ENCODE measurements at places on chromosomes 7 and 10.

DNA sequence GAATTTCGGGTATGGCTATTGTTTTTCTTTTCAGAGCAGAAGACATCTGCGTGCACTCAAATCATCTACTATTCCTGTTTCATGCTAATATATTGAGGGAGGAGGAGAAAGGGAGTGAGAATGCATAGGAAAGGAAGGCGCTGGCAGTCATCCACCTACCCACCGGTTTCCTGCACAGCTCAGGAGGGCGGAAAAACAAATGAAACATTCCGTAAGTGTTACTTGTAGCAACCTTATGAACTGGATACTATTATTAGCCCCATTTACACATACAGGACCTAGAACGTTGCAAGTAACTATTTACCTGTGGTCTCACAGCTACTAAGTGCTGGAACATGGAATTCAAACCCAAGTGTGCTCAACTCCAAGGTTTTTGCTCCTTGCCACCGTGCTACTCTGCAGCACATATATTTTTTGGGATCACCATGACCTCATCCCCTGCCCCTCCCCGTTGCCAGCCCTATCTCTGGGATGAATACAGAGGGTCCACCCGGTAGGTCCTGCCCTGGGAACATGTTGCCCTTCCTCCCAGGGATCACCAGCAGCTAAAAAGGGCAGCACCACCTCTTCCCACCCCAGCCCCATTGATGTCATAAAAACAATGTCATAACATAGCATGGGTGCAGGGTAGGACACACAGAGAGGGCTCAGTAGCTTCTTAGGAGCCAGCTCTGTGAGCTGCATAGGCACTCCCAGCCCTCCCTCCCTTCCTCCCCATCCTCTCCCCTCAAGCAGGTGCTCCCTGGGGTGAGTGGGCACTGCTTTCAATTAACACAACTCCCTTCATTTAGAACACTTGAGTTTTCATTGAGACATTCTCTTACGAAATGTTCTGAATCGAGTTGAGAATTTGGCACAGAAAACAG is 16.9 kb downstream of the GFRA1 start:
- DNase-seq: no peak

- DNase-seq: no peak
Measured at GRCh38 chr7:70392877-70393435, 739.0 kb upstream of the GALNT17 start.

DNA sequence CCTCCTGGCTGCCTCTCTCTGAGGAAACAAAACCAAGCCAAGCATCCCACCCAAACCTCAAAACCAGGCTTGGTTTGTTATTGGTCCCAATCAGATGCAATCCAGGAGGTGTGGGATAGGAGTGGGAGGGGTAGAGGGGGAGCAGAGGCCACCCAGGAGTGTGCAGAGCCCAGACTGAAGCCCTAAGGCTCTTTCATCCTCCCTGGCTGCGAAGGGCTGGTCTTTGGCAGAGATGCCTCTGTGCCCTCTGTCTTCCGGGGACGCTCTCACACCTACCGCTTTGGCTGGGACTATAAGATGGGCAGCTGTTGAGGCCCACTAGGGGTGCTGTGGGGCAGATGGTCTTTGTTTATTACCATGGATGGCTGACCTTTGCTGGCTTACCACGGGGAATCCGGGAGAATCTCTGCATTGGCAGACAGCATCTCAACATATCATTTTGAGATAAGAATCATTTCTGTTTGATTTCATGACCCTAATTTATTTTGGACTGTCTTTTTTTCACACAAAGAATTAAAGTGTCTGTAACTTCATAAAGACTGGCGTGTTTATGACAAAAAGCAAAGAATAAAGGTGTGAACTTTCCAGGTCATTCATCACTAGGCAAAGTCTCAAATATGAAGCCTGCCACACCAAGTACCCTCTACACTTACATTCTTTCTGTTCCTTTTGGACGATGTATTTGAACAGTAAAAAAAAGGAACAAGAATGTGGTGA is 6.5 kb upstream of the DENND2A start:
- peak; percentile 22 for DNase-seq

GRCh38 chr7:122014697-122015096 is 129.4 kb downstream of the AASS start:
- DNase-seq: no peak

- no peak for DNase-seq
Measured at GRCh38 chr7:149854611-149855360, 16.6 kb downstream of the ZNF862 start.

- DNase-seq: no peak
Measured at GRCh38 chr7:82755705-82756551, 312.4 kb upstream of the CACNA2D1 start.

DNA sequence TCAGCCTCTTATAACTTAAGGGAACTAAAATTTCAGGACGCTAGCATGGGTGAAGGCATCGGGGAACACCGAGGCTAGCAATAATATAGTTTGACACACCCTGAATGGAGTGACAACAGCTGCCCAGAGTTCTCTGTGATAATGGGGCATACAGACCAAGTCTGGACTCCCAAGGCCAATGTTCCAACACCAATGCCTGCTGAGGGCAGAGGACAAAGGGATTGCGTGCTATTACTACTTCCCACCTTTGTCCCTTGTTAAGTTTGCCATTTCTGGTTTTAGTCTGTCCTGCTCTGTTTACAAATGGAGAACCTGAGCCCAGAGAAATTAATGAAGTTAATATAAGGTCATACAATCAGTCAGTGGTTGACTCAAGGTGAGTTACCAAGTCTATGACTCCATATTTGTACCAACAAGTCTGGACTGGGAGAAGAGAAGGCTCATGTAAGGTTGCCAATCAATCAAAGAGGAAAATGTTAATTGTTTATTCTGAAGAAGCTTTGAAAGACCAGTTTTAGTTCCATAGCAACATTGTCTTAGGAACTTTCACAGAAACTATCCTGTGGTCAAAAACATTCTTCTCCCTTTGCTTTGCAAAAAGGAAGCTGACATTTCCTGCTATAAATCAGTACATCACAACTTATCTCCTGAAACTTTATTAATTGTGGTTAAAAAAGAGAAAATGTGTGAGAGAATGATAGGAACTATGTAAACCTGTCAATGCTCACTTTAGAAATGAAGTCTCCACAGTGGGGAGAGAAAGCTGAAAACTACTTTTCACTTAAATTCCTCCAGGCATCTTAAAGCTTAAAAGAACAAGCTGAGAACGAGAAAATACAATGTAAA is 74.5 kb downstream of the CCDC6 start:
- DNase-seq: no peak

DNA sequence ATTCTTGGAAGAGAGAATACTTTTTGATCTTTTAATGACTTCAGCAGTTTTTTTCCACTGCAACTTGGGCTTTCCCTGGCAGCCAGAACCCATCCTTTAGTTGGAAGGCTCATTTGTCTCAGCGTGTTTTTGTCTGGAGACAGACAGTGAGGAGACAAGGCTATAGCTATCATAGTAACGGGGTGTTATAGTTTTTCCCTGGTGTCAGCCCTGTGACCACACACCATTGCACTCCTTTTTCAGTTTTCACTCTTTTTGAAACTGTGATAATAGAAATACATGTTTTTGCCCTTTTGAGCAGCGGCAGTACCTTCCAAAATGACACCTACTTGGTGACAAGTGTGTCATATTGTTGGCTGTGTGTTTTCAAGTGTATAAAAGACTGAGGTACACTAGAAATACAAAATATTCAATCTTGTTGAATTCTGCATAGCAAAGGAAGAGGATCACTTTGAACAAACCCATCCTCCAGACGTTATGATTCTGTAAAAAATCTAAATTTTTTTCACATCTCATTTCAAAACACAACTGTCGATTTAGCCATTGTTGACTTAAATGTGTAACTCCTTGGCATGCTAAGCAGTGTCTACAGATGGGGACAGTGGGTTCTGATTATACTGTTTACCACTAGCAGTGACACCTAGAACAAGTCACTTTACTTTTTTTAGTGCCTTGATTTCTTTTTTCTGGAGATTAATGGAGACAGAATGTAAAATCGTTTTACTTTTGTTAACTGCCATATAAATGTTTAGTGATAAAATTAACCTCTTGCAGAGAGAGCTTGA is 130.1 kb downstream of the EXOC4 start:
- DNase-seq: no peak

GRCh38 chr7:100191775-100192174 is 14.1 kb downstream of the STAG3 start:
- no peak for DNase-seq

DNA sequence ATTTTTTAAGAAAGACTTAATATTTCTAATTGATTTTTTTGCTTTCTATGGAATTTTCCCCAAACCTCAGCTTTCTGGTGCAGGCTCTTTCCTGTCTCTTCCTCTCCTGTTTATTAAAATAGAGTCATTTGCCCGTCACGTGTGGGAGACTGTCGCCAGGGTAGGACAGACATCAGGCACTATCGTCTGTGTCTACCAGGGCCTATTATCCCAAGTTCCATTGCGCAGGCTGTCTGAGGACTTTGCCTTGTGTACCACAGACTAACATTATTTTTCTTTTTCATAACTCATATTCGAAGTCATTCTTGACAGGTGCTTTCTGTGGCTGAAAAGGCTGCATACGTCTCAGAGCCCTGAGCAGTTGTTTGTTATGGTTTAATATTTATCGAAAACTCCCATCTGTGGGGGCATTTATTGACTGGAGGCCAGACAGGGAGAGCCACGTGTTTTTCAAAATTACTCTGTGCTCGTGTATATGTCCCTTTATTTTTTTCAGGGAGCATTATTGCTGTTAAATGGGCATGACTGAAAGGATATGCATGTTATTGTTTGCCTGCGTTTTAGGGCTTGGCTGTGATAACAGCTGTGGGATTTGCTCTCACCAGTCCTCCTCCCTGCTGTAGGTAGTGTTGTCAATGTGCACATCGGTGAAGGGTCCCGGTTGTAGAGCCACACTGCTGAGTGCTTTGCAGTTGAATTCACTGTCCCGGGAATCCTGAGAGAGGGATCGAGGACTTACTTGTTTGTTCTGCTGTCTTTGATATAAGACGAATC is 89.8 kb downstream of the CAMK1D start:
- no peak for DNase-seq

- no peak for DNase-seq
Measured at GRCh38 chr7:142181966-142182365, 70.4 kb downstream of the MGAM2 start.

DNA sequence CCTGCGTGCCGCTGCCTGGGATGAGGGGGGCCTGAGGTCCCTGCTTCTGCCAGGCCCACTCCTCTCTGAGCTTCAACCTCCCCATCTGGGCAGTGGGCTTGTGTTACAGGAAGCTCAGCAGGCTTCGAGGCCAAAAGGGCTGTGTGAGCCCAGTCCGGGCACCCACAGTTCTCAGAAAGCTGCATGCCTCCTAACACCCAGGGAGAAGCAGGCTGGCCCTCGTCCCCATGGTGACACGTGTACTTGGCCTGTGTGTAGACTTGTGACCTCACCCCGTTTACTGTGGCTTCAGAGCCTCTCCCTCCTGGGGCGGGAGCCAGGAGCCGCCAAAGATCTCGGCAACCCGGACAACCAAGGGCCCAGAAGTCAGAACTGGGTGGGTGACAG is 2.2 kb upstream of the GRIFIN start:
- no peak for DNase-seq

GRCh38 chr7:114554781-114555537 is 140.3 kb downstream of the FOXP2 start:
- DNase-seq: no peak

- DNase-seq: no peak
Measured at GRCh38 chr7:53609185-53609584, 573.8 kb downstream of the POM121L12 start.

DNA sequence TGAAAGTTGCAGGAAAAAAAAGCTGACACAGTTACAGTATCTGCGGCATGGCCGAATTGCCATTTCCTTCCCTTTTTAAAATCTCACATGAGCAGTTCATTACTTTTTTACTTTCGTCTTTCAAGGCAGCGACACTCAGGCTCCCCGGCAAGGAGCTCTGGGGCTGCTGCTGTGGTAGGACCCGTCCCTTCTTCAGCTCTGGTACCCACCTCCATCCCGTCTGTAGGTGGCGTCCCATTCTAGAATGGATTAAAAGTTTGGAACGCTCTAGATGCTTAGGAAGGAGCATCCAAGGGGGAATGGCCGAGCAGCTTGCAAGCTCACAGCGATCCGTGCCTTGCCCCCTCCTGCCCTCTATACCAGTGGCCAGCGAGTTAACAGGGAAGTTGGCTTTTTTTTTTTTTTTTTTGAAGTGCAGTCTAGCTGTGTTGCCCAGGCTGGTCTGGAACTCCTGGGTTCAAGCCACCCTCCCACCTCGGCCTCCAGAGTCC is 22.8 kb upstream of the TTYH3 start:
- no peak for DNase-seq

- DNase-seq: no peak
Measured at GRCh38 chr7:128053991-128054390, 22.8 kb upstream of the LRRC4 start.

DNA sequence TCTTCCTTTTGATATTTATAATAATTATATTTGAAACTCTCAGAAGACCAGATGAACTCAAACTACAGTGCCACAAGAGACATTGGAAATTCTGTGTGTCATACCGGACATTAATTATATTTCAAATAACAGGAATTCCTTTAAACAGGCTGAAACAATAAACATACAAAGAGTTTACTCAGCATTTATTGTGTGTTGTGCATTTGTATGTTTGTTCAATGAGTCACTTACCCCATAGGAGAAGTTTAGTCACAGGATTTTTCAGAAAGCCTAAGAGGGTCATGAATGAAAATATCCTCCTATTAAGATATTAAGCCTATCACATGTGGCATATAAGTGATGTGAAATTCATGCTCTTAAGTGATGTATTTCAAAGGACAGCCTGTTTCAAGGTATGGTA is 566.8 kb downstream of the CNTNAP2 start:
- no peak for DNase-seq

DNA sequence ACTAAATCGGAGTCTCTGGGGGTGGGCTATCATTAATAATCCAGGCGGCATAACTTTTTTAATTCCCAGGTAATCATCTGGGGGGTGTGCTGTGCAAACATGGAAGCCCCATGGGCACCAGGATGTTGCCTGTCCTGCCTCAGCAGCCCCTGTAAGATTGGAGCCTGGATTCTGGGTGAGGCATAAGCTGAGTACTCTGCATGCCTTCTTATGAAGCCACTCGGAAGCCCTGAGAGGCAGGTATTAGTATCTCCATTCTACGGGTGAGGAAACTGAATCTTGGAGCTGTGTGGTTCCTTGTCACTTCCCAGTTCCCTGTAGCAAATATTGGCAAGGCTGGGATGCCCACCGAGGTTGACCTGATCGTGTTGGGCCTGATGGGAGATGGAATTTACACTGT is 7.4 kb upstream of the OPN4 start:
- DNase-seq: no peak
